ENCODE measurements at places on chromosomes 4 and X.

DNA sequence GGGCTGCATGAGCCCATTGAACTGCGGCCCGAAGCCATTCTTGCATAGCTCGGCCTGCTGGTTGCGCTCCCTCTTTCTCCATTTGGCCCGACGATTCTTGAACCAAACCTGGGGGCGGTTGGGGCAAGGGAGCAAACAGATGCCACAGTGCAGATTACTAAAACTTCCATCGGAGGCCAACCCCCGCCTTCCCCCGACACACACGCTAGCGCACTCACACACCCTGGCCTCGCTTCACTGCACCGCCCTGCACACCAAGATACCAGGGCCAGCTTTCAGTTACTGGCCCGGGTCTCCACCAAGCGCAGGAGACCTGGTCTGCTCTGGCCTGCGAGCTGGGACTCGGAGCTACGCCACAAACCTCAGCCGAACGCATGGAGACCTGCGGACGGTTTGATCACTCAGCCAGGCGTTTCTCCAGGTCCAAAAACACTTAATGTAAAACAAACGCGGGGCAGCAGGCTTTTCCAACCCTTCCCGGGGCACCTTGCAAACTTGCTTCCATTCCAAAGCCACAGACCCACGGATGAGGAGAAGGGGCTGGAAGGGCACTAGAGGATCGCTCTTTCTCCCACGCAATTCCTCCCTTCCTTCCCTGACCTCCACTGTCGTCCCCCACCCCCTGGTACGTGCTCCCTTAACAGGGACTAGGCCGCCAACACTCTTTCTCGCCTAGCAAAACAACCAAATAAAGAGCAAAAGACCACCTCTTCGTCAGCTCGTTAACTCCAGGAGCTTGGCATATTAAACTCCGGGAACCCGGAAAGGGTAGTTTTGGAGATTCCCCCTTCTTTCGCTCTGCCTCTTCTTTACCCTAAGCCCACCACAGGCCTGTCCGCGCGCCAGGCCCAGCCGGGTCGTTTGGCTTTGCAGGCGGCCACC lies 4.1 kb downstream of the PITX2 start:
- DNase-seq, result no peak

DNA sequence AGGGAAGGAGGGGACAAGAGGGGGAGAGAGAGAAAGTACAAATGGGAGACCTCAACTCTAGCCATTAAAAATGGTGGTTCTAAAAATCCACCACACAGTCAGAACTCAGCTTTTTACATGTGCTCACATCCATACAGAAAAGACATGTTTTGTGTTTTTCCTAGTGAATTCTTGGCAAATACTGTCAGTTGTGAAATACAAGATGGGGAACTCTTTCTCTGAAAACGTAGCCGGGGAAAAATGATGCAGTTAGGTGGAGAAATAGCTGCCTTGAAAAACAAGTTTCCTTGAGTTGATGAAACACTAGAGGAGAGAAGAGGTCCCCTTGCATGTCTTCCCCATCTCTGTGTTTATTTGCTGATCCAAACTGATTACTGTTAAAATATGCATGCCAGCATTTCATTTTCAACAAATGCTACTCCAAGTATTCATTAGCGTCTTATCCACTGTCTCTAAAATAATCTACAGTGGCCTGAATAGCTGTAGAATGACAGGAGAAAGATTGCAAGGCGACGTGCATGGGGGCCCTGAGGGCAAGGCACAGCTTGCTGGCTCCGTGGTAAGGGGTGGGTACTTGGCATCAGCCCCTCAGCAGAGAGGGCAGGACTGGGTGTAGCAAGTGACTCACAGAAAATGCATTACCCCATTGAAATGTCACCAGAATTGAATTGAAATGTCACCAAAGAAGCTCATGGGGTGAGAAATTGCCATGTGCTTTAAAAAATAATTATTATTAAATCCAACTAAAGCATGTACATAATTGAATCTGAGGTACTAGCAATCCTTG lies 48.1 kb upstream of the TBL1X start:
- DNase-seq, result no peak

- no peak for DNase-seq
Observed at GRCh38 chr4:176646311-176646710, 146.4 kb downstream of the VEGFC start.

- no peak for DNase-seq
Observed at GRCh38 chr4:107629318-107629717, 90.7 kb downstream of the PAPSS1 start.

GRCh38 chr4:81030981-81031791 lies 678 bp downstream of the BMP3 start:
- DNase-seq, result peak; percentile 16
